RWPE1 (cell line): ENCODE measurements at places on chromosomes 12 and 14.

DNA sequence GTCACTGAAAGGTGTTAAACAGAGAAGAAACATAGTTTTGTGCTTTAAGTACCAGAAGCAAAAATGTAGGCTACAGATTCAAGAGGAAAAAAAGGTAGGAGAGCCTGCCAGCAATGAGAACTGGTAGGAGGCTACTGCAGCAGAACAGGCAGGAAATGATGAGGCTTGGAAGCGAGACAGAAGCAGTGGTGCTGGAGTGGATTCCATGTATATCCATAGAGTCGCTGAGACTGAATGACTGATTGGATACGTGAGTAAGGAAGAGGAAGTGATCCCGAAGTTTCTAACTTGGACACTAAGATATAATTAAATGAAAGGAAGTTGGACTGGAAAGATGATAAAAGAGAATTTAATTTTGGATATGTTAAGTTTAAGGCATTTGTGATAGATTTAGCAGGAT is 45.0 kb upstream of the CCDC91 start:
- DNase-seq = no peak

DNA sequence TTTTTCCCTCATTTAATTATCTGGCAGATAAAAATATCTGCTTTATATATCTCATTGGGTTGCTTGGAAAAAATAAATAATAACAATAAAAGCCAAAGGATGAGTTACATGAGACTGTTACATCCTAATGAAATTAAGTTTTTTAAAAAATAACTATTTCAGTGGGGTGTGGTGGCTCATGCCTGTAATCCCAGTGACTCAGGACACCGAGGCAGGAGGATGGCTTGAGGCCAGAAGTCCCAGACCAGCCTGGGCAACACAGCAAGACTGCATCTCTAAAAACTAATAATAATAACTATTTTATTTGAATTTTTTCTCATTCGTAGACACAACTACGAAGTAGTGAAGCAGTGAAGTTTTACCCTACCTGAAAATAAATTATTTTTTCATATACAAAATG is 103.3 kb downstream of the BCAT1 start:
- no peak for DNase-seq

DNA sequence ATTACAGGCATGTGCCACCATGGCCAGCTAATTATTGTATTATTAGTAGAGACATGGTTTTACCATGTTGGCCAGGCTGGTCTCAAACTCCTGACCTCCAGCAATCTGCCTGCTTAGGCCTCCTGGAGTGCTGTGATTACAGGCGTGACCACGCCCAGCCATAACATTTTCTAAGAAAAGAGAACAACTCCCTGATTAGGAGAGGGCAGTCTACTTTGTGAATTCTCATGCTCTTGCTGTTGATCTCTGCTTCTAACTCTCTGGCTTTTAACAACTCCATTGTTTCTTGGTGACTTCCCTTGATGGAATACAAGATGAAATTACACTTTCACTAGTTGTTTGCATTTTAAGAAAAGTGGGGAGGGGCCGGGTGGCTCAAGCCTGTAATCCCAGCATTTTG is 33.6 kb downstream of the SSH1 start:
- no peak for DNase-seq

- no peak for DNase-seq
Observed at GRCh38 chr12:99381992-99382391, 265.6 kb upstream of the GARIN6 start.

DNA sequence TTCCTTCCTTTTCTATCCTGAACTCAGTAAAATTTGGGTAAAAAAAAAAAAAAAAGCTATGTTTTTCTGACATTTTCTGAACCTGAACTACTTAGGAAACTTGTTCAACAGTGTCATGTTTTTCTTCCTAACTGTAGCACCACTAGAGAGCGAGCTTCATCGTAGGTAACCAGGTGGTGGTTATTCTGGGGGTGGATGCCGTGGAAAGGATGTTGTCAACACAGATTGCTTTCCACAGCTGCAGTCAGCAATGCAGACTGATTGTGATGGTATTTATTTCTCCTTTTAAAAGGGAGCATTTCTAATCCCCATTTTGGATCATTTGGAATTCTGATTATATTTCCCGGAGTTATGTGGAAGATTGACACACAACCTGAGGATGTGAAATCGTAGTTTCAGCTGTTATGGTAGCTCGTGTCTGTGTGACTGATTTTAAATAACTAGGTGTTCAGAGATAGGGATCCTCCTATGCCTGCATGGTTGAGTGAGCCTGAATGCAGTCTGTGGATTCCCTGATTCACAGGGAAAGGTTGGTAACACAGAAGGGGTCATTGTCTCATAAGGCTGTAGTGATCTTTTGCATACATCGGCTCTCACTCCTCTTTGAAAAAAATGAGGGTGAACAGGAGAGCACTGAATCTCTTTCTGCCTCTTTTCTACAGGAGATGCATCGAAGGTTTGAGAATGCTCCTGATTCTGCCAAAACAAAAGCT is 113.2 kb downstream of the ERC1 start:
- DNase-seq = no peak

DNA sequence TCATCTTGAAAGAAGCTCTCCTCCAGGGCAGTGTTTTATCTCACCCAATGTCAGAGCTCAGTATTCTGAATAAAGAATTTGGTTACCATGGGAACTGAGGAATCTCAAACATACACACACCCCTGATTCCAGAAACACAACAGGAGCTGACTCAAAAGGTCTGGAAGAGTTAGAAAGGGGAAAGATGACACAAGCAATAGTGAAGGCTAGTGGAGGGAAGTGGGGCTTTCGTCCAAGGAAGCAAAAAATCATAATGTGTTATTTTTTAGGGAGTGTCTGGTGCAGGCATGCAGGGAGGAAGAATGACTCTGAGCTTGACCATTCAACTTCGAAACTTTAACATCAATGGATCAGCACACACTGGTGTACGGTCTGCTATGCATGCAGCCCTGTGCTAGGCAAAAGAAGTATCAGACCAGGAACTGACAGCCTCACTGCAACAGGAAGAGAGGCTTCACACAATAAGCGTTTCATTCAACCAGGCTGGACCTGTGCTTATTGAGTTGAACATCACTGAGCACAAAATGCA is 20.3 kb downstream of the HEBP1 start:
- DNase-seq = peak; percentile 64

- peak; percentile 47 for DNase-seq
Observed at GRCh38 chr12:132286912-132287311, 42.5 kb downstream of the GALNT9 start.

DNA sequence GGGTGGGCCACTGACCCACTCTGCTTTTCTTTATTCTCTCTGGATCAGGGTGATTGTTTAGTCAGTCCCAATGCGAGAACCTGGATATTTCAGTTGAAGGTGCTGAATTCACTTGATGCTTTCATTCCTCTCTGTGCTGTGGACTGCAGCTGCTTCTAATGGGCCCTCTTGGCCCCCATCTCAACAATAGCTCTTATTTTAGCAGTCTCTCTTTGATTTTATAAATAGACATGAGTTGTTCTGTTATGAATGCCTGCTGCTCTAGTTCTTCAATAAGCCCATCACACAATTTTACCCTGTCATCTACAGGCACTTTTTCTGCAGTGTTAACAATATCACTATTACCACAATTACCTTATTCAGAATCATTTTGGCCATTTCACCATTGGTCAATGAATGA is 54.1 kb upstream of the YARS2 start:
- DNase-seq = no peak

GRCh38 chr14:32472512-32473463 is 143.7 kb downstream of the AKAP6 start:
- peak; percentile 49 for DNase-seq

GRCh38 chr14:52111583-52111982 is 42.7 kb upstream of the NID2 start:
- peak; percentile 13 for DNase-seq

- DNase-seq = no peak
Observed at GRCh38 chr12:124397807-124398577, 103.1 kb downstream of the RFLNA start.

- DNase-seq = no peak
Observed at GRCh38 chr14:68782091-68782981, 10.5 kb downstream of the ZFP36L1 start.

DNA sequence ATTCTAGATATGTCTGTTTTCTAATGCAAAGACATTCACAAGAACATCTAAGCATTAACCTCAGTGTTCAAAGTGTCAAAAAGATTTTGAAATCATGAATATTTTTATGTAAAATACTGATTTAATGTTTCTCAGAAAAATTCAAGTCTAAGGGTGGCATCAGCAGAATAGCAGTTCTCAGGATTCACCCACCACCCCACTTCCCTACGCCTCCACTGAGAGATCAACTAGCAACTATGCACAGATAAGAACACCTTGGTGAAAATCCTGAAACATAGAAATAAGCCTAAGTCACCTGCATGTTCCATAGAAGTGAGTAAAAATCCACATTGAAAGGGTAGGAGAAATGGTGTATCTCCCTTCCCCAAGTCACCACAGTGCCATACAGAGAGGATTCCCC is 40.9 kb upstream of the RHOJ start:
- DNase-seq = no peak

DNA sequence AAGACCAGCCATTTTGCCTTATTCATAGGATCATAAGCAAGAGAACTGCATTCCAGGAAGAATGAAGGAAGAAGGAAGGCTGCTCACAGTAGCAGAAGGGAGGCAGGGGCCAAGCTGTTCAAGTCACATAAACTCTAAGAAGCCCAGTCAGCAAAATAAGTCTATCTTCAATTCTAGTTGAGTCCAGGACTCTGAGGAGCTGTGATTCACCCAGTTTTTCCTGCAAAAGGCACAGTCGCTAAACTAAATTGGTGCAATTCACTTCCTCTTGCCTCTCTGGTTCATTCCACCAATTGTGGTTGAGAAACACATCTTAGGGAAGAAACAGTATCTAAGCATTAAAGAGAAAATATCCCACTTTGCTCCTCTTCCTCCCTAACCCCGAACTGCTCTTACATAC is 9.8 kb downstream of the ZNF641 start:
- no peak for DNase-seq

- DNase-seq = no peak
Observed at GRCh38 chr14:68384881-68385280, 408.0 kb downstream of the ZFP36L1 start.

DNA sequence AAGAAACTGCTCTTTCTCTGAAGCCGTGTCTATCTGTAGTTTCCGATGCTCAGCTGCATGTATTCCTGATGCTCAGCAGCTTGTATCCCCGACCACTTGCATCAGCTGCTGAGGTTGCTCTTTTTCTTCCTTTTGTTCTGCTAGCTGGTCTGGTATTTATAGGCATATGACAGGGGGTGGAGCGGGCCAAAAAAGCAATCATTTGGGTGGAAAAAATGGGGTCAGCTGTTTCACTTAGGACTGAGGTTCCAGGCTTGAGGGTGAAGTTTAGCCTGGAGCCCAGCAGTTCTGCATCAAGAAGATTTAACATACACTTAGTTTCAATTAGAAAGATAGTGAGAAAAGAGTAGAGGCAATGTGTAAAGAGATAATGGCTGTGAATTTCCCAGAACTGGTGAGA is 23.6 kb upstream of the AMN1 start:
- no peak for DNase-seq

DNA sequence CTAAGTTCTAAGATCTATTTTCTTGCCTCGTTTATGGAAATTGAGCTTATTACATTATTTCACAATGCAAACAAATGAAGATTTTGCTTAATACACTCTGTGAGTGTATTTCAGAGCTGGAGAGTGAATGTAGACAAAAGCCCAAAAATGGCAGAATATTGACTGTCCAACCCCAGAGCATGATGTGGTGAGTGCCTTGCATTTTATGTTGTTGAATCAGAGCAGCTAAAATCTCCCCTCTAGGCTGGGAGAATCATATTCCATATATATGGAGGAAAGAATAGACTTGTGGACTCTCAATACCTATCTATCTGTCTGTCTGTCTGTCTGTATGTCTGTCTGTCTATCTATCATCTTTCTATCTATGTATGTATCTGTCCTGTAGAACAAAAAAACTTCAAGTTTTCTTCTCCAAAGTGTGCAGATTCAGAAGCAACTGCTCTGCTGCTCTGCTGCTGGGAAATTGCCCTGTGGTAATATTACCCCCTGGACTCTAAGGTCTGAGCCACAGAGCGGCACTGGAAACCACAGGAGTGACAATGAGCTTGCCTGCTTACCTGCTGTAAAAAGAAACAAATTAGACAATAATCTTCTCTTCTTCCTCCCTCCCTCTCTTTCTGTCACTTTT is 209.4 kb upstream of the PRICKLE1 start:
- DNase-seq = no peak

GRCh38 chr12:55736780-55737580 is 5.9 kb upstream of the GDF11 start:
- peak; percentile 22 for DNase-seq

- no peak for DNase-seq
Observed at GRCh38 chr14:44529026-44529425, 21.9 kb upstream of the FSCB start.

DNA sequence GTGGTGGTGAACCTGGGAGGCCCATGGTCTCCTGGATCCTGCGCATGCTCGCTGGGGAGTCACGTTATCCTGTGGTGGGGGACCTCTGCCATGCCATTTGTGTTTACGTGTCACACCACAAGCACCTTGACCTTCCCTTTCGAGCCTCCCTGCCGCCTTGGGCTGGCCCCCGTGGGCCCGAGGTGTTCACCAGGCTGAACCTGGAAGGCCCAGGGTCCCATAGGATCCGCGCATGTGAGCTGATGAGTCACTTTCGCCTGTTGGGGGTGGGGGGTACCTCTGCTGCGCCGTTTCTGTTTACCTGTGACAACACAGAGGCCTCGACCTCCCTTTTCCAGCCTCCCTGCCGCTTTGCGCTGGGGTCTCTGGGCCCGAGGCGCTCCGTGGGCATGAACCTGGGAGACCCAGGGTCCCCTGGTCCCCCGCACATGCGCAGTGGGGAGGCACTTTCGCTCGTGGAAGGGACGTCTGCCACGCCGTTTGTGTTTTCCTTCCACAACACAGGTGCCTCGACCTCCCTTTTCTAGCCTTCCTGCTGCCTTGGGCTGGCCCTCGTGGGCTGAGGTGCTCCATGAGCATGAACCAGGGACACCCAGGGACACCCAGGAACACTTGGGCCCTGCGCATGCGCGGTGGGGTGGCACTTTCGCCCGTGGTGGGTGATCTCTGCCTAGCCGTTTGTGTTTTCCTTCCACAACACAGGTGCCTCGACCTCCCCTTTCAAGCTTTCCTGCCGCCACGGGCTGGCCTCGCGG is 334.1 kb downstream of the ALG10 start:
- no peak for DNase-seq

DNA sequence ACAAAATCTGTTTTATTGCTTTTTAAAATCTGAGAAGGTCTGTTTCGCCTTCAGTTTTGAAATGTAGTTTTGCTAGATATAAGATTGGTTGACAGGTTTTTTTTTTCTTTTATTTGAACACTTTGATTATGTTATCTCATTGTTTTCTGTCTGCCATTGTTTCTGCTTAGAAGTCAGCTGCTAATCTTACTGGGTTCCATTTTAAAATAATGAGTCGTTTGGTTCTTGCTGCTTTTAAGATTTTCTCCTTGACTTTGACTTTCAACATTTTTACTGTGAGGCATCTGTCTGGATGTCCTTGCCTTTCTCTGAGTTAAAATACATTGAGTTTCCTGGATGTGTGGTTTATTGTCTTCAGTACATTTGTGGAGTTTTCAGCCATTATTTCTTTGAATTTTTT is 56.7 kb downstream of the ADIPOR2 start:
- no peak for DNase-seq

DNA sequence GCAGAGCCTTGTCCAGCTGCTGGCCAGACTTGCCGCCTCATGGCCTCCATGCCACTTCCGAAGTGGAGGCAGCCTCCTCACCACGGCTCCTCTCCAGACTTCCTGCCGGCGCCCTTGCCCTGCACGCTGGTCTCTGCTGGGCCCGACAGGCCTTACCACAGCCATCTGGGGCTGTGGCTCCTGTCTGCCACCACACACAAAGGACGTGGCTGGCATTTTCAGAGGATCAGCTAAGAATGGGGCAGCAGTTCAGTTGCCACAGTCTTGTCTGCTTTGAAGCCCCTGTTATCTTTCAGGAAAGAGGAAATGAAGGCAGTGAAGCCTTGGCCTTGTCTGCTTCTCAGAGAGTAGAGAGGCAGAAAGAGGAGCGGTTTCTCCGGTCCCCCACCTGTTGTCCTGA is 178.0 kb upstream of the FKBP4 start:
- no peak for DNase-seq
